RPMI7951 (cell line): ENCODE measurements at places on chromosomes 12 and 14. TPM values are rescaled to one million over a fixed set of nuclear protein-coding genes. Genes with fewer than 3 reads are reported as not detected.

DDN gene
- total RNA-seq, result not detected in 2 replicates

RFLNA gene
- total RNA-seq, result 1.3 and 1.7 TPM in 2 replicates

SOX5 gene
- total RNA-seq, result 1.3 and 1.4 TPM in 2 replicates

GARIN6 gene
- not detected in 2 replicates for total RNA-seq

ERP27 gene
- 0.10 TPM in 1 of 2 replicates, not detected in the other for total RNA-seq

CLEC2A gene
- not detected in 2 replicates for total RNA-seq

PRH2 gene
- total RNA-seq, result not detected in 2 replicates

KRT77 gene
- total RNA-seq, result not detected in 2 replicates

SPTB gene
- total RNA-seq, result 0.84 and 1.2 TPM in 2 replicates

COX14 gene
- total RNA-seq, result 87.1 and 93.9 TPM in 2 replicates

DIO2 gene
- total RNA-seq, result 0.12 and 1.2 TPM in 2 replicates

ADCY4 gene
- not detected in 2 replicates for total RNA-seq

C1S gene
- 15.3 and 16.3 TPM in 2 replicates for total RNA-seq

LALBA gene
- not detected in 2 replicates for total RNA-seq

SIX1 gene
- 6.7 and 7.7 TPM in 2 replicates for total RNA-seq

KLRC2 gene
- 10.5 and 17.4 TPM in 2 replicates for total RNA-seq

- DNase-seq, result no peak
These were observed 373.3 kb downstream of the PRKD1 start for GRCh38 chr14:29554335-29554734.

- DNase-seq, result peak; percentile 92
These were observed 57.5 kb downstream of the CALM1 start for GRCh38 chr14:90454041-90455000.

GRCh38 chr12:132736378-132736777, 25.3 kb downstream of the ANKLE2 start:
- no peak for DNase-seq

DNA sequence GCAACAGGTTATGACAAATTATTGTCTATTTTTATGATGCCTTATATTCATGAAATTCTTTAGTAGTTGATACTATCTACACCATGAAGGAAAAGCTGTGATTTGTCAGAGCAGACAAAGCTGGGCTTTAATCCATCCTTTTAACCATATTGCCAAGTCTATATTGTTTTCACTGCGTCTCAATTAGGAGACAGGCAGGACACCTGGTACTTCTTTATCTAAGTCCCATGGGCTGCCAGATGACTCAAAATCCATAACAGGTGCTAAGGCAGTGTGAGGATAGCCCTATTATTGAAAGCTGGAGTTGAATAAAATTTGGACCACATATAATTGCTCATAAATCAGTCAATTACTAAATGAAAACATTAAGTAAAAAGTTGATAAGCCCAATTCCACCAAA, 22.6 kb downstream of the INSM2 start:
- no peak for DNase-seq

GRCh38 chr12:109549613-109550270, 23.6 kb downstream of the MMAB start:
- no peak for DNase-seq

DNA sequence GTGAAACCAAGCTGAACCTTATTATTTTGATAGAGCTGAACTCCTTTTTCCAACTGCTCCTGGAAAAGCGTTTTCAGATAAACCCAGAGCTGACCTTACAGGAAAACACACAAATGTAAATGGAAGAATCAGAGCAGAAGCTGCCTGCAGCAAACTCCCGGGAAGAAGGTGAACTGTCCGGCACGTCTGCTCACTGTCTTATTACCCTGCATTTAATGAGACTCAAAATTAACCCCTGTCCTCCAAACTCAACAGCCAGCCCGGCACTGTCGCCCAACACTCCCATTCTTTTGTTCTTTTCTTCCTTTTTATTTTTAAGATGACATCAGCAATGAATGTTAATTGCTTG, 1046.9 kb upstream of the FLRT2 start:
- DNase-seq, result no peak

DNA sequence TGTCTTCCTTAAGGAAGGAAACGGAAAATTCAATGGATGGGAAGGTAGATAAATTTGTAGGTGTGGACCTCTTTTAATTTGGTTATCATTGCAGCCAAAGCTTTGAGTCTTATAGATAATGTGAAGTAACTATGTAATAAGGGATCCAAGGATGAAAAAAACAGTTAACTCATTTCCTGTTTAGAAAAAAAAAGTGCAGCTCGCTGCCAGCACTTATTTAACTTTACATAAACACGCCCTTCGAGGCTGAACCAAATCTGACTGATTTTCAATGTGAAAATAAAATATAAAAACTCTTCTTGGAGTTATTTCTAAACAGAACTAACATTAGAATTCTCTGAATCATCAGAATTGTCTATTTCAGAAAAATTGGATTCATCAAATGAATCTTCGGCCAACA, 7.0 kb downstream of the NUBPL start:
- DNase-seq, result no peak

DNA sequence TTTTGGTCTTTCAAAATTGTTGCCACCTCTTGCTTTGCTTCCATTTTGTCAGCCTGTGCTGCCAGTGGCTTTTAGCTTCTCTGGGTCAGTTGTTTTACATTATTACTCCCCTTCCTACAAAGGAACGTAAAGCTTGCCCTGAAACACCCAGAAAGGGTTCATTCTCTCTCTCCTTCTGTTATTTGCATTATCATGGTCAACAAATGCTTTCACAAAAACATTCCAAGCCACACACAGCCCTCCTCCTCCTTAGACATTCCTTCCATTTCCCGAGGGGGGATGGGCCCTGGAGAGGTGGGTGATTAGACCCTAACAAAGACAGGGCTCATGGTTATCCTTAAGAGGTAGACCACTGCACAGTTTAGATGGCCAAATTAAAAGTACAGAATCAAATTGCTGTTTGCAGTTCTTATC, 60.4 kb upstream of the SINHCAF start:
- no peak for DNase-seq

- peak; percentile 58 for DNase-seq
These were observed 394 bp upstream of the AMIGO2 start for GRCh38 chr12:47079981-47080724.

DNA sequence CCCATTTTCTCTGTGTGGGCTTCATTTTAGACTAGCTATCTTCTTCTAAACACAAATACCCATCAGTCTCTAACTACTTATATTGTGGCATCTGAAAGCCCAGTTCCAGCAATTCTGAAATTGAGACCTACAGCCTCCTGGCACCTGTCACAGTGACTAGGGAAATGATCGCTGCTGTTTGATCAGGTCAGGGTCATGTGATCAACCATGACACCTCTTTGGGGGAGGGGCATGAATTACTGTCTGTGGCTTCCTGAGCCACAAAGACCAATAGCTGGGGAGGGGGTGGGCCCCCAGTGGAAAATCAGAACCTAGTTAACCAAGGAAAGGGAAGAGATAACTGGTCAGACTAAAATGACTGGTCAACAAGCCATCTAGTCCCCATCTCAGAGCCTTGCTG, 14.1 kb downstream of the WSCD2 start:
- DNase-seq, result no peak

- no peak for DNase-seq
These were observed 69.9 kb upstream of the CNTN1 start for GRCh38 chr12:40622246-40622838.

GRCh38 chr14:90839889-90840266, 23.6 kb upstream of the TTC7B start:
- no peak for DNase-seq

DNA sequence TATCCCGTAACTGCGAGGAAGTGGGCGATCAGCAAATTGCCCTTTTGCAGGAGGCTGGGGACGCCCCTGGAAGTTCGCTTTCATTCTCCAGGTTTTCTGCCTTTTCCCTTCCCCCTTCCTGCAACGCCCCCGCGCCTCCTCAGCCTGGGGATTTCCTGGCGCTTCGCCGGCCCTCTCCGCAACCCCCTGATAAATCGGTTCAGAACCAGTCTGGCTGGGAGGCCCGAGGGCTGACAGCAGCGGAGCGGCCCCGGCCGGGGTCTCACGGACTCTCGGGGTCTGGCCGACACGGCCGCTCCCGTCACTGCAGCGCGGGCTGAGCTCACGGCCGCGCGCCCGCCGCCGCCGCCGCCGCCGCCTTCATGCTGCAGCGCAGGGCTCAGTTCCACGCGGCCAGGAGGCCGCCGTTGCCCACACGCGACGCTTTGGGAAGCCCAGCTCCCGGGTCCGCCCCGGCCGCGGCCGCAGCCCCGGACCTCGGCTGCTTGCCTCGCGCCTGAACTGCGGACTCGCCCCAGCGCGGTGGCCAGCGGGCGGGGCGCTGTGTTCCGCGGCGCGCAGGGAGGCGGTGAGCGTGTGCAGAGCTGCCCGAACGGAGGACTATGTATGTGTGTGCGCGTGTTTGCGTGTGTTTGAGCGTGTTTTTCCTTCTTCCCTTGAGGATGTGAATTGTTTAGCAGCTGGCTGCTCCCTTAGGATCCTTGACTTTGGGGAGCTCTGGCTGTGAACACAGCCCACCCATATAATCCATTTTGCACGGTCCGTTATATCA, at the start of gene LRFN5:
Gene LRFN5 (plus strand): TSS at position 345 of the 772 bp plus-strand sequence.
- DNase-seq, result peak; percentile 0

- no peak for DNase-seq
These were observed 5.3 kb downstream of the HSD17B6 start for GRCh38 chr12:56768424-56768823.

DNA sequence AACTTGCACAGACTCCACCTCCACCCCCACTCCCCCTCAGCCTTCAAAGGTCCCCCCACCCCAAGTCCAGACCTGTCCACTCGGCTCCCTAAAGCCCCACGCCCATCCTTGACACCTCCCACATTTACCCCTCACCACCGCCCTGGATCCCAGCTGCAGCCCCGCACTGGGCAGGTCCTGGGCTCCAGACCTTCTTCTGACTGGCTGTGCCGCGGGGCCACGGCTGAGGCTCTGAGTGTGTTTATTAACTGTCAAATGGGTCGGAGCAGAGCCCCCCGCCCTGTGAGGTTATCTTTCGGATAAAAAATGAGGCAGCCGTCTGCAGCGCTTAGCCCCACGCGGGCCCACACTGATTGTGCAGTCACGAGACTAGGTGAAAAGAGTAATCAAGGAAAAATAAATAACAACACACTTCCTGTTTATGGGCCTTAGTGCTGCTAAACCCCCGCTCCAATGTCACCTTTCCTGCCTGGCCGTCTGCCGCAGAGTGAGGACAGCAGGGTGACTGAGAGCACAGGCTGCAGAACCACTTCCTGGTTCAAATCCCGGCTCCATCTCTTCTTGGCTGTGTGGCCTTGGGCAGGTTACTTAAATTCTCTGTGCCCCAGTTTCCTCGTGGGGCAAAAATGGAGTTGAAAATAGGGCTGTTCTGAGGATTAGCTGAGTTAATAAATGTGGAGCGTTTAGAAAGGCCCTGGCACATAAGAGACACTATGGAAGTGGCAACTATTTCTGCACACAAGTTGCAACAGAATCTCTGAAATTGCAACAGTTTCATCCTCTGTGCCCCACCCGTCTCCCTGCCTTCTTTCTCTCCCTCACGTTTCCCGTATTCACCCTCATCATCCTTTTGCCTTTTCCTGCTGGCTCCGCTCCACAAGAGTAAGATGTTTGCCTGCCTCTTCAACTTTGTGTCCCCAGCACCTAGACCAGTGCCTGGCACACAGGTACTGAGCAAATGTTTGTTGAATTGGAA, 9.4 kb downstream of the SETD1B start:
- no peak for DNase-seq

- peak; percentile 33 for DNase-seq
These were observed 15.2 kb upstream of the RNASE12 start for GRCh38 chr14:20606190-20606901.

- peak; percentile 14 for DNase-seq
These were observed 144.1 kb downstream of the RPAP3 start for GRCh38 chr12:47561746-47562145.

DNA sequence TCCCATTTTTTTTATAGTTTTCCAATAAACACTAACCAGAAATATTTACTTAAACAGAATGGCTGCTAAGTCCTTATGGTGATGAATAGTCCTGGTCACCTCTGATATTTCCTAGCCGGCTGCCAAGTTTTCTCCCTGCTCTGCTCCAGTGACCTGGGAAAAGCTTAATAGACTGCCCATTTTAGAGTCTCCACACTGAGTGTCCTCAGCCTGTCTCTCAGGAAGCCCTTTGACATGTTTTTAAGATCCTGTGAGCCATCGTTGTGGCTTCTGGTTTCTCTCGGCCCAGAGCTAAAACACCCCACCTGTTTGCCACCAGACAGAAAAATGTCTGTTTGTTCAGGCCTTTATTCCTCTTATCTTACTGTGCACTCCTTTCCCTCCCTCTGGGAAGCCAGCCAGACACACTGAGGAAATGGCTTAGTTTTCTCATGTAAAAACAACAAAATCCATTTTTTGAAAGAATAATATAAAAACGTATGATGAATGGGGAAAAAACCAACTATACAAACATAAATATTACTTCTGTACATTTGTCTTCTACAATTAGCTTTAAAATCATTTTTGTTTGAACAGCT, 25.4 kb upstream of the ALDH2 start:
- DNase-seq, result no peak

DNA sequence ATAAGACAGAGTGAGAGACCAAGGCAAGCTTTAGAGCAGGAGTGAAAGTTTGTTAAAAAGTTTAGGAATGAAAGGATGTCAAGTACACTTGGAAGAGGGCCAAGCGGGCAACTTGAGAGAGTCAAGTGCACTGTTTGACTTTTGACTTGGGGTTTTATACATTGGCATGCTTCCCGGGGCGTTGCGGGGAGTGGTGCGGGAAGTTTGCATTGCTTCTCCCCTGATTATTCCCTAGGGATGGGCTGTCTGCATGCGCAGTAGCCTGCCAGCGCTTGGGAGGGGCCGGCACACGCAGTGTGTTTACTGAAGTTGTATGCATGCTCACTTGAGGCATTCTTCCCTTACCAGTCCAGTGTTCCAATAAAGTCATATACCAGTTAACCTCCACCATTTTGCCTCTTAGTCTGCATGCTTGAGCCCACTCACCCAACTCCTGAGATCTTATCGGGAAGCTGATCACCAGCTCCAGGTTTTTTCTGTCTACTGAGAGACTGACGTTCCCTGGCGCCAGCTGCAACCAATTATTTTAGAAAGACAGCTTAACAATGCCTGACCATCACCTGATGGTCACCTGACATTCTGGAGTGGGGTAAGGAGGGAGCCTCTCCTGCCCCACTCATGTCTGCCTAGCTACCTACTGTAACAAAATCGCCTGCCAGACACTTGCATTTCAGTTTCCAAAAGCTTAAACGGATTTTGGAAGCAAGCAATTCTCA, 53.2 kb downstream of the DACT1 start:
- no peak for DNase-seq

GRCh38 chr12:5582018-5582417, 150.1 kb downstream of the NTF3 start:
- no peak for DNase-seq

DNA sequence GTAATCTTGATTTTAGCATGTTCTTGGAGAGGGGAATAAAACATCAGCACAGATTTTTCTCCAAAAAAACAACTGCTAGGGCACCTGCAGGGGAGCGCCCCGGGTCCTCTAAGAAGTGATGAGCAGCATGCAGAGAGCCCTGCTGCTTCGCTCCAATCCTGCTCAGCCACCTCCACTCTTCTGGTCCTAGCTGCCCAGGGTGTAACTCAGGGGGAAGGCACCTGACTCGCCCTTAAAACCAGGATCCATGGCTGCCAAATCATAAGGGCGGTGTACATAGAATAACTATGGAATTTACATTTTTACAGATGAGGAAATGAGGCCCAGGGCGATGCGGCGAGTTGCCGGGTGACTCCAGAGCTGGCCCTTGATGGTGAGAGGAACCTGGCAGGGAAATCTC, 204.7 kb downstream of the CALM1 start:
- no peak for DNase-seq

GRCh38 chr12:6942331-6942665, 1.3 kb upstream of the RNU7-1 start:
- no peak for DNase-seq
